ENCODE measurements at places on chromosomes 2 and 18.

DNA sequence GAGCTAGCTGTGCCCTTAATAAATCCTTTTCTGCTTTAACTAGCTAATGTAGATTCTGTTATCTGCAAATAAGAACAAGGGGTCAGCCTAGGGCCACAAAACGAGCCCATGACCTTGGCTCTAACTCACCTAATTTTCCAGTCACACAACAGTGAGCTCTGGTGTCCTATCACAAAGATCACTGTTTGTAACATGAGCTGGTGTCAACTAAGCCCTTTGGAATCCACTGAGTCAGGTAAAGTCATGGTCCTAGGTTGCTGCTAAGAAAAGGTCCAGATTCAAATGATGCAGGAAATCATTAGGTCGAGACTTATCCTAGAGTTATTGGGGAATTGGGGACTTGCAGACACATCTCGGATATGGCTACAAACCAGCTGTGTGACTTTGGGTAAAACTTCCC lies 49.9 kb downstream of the ST8SIA5 start:
- DNase-seq, result no peak

DNA sequence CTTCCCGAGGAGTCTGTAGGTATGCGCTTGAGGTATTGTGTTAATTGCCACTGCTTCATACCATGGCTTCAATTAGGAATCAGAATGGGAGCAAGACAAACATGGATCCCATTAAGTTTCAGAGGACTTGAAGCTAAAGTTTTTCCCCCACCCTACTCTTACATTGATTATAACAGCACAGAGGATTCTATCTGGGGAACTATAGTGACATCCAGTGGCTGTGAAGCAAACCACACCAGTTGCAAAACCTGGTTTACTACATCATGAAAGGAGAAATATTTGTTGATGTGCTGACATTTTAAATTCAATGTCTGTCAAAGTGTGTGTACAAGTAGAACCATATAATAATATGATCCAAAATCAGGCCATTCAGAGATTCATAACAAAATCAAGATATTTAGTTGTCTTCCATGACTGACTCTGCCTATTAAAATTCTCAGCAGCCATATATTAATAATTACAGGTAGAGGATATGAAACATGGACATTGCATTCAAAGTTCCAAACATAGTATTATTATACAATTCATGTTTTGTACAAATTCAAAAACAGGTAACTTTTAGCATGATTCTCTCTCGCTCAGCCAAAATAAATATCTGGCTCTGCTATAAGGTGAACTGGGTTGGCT lies 82.9 kb downstream of the GRB14 start:
- no peak for DNase-seq

GRCh38 chr2:182410120-182410519 lies 16.7 kb downstream of the PDE1A start:
- DNase-seq, result no peak

DNA sequence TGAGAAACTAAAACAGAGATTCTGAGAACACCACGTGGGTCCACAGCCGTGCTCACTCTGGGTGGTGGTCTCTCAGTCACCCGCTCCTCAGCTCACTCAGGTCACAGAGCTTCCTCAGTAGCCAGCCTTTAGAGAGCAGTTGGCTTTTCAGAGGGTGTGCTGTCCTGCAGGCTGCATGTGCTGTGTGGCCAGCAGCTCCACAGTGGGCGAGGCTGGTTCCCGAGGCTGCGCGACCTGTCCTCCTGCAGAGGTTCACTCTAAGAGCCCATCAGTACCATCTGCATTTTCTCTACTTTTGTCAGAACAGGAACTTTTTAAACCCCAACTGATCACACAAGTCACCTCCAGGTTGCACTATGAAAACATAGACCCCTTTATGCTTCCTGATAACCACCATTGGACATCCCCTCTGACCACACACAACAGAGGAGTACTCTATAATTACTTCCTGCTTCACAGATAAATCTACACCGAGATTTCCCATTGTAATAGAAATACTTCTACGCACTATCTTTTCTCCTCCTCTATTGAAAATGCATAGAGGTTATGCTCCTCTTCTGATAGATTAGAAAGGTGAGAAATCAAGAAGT lies 93.1 kb downstream of the GYPC start:
- no peak for DNase-seq

- DNase-seq, result no peak
Observed at GRCh38 chr18:33440060-33441043, at the start of gene CCDC178. TSS of gene CCDC178 (minus strand) at chr18:33440721. CDS start at chr18:33412088, 28,633 bp downstream.

- DNase-seq, result no peak
Observed at GRCh38 chr2:120398051-120398995, 52.4 kb downstream of the INHBB start.

- no peak for DNase-seq
Observed at GRCh38 chr2:191538334-191538903, 139.5 kb upstream of the NABP1 start.

DNA sequence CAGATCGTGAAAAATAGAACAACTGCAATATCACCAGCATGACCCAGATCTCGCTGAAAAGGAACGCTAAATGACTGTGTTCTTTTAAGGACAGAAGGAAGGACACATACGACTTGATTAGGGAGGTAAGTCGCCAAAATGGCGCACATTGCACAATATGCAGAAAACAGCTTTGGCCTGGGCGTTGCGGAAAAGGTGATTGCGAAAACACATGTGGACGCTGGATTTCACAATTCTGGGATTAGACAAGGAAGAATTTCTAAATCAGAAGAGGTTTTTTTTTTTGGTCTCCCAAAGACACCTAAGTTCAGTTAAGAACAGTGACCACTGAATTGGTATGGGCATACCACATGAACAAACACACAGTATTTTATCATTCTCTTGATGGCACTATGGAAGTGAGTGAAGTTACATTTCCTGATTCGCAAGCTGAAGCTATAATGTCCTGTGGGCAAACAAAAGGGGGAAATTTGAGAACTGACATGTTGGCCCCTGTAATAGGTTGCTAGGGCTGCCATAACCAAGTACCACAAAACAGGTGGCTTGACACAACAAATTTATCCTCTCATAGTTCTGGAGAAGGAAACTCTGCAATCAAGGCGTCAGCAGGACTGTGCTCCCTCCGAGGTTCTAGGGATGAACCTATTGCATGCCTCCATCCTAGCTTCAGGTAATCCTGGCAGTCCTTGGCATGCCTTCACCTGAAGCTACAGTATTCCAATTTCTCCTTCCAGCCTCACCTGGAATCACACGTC lies 25.8 kb upstream of the ERICH2 start:
- DNase-seq, result no peak

- DNase-seq, result no peak
Observed at GRCh38 chr2:237879058-237879430, 19.6 kb downstream of the RAMP1 start.

GRCh38 chr2:126877041-126877440 lies 21.6 kb upstream of the TEX51 start:
- DNase-seq, result no peak

DNA sequence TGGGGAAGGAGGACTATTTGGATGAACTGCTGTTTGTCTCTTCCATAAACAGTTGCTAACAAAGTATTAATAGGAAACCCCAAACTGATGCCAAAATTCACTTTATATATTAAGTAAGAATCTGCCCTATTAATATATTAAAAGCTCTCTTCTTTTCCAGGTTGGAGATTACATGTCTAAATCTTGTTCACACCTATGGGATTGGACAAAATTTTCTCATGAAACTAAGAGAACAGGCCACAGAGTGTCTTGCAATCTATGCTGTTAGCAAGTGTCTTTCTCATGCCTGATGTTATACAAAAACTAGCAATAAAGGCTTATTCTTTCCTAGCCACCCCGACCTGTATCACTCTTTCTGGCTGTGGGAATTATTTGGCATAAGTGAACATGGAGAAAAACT lies 18.3 kb downstream of the ZEB2 start:
- no peak for DNase-seq

GRCh38 chr2:196369967-196370366 lies 198.6 kb upstream of the STK17B start:
- no peak for DNase-seq

DNA sequence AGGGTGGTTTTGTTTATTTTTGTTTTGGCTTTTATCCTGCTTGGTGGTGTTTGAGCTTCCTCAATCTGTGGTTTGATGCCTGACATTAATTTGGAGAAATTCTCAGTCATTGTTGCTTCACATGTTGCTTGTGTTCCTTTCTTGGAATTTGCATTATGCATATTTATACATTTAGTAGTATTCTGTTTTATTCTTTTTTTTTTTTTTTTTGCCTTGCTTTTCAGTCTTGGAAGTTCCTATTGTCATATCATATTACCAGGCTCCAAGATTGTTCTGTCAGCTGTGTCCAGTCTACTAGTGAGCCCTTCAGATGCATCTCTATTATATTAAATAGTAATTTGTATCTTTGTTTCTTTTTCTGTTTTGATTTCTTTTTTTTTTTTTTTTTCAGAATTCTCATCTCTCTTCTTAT lies 77.0 kb downstream of the EPC2 start:
- no peak for DNase-seq
